Foreskin melanocyte (primary cell): ENCODE measurements at places on chromosomes 11 and 22.

DNA sequence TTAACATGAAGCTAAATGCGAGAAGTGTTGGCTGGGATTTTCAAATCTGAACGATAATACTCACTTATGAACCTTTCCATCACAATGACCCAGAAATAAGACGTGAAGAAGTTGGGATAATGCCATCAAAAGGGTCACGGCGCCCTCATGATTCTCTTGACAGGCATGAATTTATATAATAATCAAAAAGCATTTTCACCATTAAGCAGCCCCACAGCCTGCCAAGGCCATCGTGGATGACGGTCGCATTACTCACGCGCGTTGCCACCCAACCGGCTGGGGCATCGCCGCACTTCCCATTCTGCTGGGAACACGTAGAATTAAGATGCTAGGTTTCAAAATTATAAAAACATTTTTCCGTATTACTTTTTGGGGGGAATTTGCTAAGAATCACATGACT is 18.9 kb upstream of the GAL start:
- DNase-seq, result no peak

- no peak for DNase-seq
Observed at GRCh38 chr11:47057365-47057764, 119.3 kb downstream of the ARFGAP2 start.

GRCh38 chr11:35138606-35138942 is 397 bp upstream of the CD44 start:
- peak; percentile 68 for DNase-seq

DNA sequence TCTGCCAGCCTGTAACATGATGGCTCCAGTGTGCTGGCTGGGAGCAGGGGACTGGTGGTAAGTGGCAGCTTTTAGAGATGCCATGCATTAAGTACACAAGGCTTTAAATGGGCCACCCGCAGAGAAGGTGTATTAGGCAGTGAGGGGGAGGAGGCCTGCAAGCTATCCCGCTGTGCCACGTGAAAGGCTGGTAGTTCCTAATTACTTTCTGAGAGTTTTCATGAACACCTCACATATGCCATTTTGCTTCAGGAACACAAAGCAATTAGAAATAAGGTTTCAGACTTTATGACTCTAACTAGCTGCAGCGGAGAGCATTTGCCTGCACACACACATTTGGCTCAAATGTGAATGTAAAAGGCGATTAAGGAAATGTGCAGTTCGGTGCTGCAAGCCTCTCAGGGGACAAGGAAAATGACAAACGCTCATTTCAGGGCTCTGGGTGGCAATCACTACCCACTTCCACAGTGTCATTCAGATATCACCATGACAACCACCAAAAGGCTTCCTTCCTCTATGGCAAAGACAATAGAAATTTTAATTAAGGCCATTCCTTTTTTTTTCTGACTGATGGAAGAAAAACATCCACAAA is 116.6 kb downstream of the PLEKHA7 start:
- no peak for DNase-seq

DNA sequence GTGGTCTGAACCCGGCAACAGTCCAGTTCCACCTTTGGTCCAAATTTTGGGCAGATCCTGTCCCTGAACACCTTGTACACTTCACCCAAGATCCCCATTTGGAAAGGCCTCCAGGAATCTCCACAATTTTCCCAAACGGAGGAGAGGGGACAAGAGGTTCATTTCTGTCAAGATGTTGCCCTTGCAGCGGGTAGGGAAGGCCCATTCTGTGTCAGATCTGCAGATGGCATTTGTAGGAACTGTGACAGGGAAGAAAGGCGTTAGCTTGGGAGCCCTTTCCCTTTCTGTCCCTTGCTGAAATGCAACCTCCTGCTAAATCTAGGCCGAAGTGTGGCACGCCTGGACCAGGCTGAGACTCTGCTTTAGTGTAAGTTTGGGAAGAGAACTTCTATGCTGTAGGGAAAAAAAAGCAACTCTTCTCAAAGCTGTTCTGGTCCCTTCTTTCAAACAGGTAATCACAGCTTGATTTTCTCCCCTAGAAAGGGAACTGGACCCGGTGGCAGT is 86.0 kb downstream of the SCN3B start:
- DNase-seq, result no peak

DNA sequence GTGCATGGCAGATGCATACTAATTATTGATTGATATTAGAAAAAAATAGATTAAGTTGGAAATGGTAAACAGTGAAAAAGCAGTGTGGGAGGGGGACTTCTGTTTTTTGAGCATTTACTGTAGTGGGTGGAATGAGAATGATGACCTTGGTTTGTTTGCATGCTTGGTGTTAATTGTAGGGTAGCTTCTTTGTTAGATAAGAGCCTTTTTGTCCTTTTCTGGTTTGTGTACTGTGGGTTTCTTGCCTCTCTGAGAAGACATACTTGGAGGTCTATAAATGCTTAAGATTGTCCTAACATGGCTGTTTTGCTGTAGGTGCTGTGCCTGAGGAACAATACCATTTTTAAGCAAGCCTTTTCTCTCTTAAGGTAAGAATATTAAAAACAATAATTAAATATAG is 17.0 kb downstream of the MRPL48 start:
- no peak for DNase-seq

DNA sequence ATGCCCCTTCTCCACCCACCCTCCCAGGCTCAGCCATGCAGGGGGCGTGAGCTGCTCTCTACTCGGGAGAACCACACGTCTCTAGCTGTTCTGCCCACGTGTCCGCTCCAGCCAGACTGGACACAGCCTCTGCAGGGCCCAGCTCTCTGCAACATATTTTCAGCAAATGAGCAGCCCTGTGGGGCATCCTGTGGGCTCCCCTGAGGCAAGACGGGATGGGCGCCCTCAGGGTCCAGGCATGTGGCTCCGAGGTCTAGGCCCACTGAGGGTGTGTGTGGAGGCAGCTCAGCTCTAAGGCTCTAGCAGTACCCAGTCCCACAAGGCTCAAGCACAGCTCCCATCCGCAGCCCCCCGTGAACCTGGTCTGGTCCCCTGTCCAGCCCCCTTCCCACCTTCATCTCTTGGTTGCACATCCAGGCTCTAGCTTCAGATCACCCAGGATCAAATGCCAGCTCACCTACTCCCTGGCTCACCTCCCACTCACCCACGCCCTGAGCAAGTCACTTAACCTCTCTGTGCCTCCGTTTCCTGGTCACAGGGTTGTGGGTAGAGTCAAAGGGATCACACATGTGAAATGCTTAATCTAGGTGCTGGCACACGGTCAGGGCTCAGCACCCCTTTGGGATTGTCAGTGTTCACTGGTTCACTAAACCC is 57.8 kb upstream of the TCF20 start:
- DNase-seq, result no peak

- no peak for DNase-seq
Observed at GRCh38 chr11:1049911-1050580, 13.5 kb upstream of the MUC6 start.

DNA sequence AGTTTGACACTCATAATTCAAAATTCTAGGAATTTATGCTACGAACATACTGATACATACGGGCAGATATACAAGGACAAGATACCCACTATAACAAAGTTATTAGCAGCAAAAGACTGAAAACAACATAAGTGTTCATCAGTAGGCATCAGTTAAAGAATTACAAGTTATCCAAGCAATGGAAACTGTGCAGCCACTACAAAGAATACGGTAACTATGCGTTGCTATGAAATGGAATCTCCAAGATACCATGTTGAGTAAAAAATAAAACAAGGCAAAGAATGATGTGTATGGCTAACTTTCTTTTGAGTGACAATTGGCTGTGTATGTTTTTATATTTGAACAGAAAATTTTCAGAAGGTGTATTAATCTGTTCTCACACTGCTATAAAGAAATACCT is 151.7 kb downstream of the ADAMTS15 start:
- no peak for DNase-seq

DNA sequence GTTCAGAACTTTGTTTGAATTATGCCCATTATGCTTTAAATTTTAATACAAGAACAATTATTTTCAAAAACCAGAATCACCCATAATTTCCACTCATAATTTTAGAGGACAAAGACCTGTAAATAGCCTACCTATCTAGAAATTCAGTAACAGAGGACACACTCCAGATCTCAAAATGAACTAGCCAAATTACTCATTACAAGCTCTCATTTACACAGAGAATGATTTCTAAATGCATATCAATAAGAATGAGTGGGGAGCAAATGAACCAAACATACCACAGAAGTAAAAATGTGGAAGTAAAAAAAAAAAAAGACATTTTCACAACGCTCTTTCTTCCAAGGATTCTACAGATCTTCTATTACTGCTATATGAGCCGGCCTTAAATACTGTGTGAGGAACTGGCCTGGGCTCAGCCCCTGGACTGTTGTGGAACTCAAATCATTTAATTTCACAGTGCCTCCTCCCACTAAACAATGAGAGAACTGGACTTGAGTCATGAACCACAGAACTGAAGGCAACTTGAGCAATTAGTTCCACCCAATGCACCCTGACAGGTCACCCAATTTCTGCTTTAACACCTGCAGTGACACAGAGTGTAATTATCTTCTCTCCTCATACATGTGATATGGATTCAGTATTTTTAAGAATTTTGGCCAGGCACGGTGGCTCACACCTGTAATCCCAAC is 8.0 kb downstream of the MRTFA start:
- no peak for DNase-seq

- peak; percentile 86 for DNase-seq
Observed at GRCh38 chr11:57424792-57425564, 1.9 kb downstream of the SLC43A3 start.

DNA sequence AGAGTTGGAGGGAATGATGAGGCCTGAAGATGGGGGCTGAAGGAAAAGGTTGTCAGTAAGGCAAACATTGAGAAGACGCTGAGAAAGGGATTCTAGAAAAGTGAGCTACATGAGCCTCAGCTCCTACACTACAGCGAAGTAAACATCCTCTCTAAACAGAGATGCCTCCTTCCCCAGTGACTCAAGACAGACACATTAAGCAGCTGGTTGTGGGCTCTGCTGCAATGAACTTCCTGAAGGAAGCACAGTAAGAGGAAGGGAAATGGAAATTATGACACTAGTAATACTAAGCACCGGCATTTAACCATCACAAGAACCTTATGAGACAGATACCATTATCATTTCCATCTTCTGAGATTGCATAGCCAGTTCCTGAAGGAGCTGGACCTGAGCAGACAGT is 190.5 kb downstream of the C11orf87 start:
- DNase-seq, result no peak

GRCh38 chr11:14270690-14271542 is 88.1 kb downstream of the RRAS2 start:
- no peak for DNase-seq

- DNase-seq, result no peak
Observed at GRCh38 chr11:39367534-39367933, 2091.9 kb downstream of the LRRC4C start.

- peak; percentile 56 for DNase-seq
Observed at GRCh38 chr11:125402435-125402834, 93.6 kb downstream of the FEZ1 start.

GRCh38 chr22:27588268-27588667 is 213.3 kb downstream of the MN1 start:
- no peak for DNase-seq

- DNase-seq, result peak; percentile 100
Observed at GRCh38 chr11:69296890-69297786, 3.2 kb downstream of the MYEOV start.

- DNase-seq, result no peak
Observed at GRCh38 chr11:86977441-86978050, 22.4 kb upstream of the FZD4 start.

DNA sequence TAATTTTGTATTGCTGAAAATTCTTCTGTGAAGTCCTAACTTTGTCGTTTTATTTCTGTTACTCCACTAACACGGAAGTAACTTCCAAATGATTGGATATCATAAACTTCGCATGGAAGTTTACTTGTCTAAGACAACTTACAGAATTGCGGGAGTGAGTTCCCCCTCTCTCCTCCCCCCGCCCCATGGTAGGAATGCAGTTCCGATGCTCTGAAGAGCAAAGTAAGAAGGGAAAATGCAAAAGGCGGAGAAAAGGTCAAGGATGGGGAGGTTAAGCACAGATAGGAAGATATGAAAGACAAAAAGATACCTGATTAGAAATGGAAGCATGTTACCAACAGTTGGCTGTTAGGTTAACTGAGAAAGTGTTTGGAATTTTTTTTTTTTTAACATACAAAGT is 1.3 kb downstream of the EIF3M start:
- no peak for DNase-seq

DNA sequence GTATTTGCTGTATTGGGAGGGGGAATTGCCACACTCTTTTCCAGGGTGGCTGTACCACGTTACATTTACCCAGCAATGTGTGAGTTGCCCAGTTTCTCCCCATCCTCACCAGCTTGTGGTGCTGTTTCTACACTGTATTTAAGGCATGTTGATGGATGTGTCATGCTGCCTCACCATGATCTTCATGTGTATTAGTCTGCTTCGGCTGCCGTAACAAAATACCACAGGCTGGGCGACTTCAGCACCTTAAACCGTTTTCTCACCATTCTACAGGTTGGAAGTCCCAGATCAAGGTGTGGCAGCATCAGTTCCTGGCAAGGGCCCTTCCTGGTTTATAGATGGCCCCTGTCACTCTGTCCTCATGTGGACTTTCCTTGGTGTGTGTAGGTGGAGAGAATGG is 169.7 kb downstream of the IGLL1 start:
- DNase-seq, result no peak

DNA sequence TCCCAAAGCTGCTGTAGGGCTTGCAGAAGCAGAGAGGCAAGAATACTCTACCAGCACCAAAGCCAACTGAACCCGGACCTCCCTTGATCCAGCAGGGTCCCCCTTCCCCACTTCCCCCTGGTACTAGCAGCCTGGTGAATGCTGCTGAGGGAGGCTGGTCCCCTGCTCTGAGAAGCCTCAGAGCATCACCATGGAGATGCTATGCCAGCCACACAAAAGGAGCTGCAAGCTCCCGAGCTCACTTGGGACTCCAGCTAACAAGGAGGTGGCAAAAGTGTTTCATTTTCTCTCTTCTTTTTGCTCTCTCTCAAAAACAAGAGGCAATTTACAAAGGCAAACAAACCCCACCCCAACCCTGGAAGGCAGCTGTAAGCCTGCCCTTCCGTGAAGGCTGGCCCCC is 509.8 kb downstream of the BUD13 start:
- DNase-seq, result no peak

DNA sequence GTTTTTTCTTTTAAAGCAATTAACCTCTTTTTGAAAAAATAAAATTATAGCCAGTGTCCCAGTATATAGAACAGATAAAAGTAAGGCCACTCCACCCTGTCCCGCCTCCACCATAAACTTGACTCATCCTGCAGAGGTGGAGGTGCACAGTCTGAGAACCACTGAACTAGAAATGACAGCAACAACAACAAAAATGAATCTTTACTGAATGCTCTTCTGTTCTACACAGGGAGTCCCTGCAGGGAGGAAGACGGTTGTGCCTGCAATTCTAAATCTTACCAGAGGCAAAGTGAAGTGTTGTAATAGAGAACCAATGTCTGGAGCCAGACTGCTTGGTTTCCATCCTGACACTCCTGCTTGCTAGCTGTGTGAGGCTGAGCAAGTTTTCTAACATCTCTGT is 162.3 kb downstream of the FBXO7 start:
- no peak for DNase-seq

GRCh38 chr11:119807841-119808240 is 78.8 kb upstream of the NECTIN1 start:
- no peak for DNase-seq

- no peak for DNase-seq
Observed at GRCh38 chr22:23071230-23072076, 1.1 kb downstream of the GNAZ start.

GRCh38 chr11:69801513-69802335 is 17.5 kb downstream of the FGF3 start:
- no peak for DNase-seq

GRCh38 chr11:129972611-129973010 is 30.0 kb downstream of the PRDM10 start:
- DNase-seq, result no peak

- DNase-seq, result peak; percentile 71
Observed at GRCh38 chr11:103953797-103954486, 82.5 kb upstream of the DDI1 start.
